ENCODE measurements at places on chromosomes 2 and 18.

GRCh38 chr2:100955226-100955625 is 46.9 kb upstream of the RPL31 start:
- DNase-seq = no peak

- DNase-seq = no peak
These were observed 13.0 kb downstream of the SDC1 start for GRCh38 chr2:20211860-20212458.

DNA sequence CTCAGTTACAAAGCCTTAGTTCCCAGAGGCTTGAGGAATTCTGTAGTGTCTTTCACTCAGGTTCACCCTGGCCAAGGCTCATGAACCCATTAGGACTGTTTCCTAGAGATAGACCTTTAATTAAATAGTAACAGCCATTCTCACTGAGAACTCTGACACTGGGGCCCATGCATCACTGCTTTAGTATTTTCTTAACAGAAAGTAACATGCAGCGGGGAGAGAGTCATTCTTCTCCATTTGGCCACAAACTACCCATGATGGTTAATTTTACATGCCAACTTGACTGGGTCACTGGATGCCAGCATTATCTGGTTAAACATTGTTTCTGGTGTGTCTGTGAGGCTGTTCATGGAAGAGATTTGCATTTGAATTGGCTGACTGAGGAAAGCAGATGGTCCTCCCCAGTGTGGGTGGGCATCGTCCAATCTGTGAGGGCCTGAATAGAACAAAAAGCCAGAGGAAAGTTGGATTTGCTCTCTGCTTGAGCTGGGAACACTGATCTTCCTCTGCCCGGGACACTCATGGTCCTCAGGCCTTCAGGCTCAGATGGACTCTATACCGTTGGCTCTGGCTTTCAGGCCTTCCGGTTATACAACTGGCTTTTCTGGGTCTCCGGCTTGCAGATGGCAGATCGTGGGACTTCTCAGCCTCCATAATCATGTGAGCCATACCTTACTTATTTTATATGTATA is 5.6 kb upstream of the CPLX4 start:
- DNase-seq = no peak

DNA sequence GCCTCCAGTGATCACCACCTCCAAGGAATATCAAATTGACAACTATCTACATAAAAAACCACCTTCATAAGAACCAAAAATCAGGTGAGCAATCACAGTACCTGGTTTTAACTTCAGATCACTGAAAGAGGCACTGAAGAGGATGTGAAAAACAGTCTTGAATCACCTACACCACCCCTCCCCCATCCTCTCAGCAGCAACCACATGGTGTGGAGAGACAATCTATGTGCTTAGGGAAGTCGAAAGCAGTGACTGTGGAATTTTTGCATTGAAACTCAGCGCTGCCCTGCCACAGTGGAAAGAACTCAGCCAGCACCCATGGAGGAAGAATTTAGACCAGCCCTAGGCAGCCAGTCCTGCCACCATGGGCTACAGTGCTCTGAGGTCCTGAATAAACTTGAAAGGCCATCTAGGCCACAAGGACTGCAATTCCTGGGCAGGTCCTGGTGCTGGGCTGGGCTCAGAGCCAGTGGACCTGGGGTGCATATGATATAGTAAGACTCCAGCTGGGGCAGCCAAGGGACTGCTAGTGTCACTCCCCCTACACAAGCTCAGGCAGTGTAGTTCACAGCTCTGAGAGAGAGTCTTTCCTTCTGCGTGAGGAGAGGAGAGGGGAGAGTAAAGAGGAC is 75.6 kb downstream of the ATL2 start:
- no peak for DNase-seq

DNA sequence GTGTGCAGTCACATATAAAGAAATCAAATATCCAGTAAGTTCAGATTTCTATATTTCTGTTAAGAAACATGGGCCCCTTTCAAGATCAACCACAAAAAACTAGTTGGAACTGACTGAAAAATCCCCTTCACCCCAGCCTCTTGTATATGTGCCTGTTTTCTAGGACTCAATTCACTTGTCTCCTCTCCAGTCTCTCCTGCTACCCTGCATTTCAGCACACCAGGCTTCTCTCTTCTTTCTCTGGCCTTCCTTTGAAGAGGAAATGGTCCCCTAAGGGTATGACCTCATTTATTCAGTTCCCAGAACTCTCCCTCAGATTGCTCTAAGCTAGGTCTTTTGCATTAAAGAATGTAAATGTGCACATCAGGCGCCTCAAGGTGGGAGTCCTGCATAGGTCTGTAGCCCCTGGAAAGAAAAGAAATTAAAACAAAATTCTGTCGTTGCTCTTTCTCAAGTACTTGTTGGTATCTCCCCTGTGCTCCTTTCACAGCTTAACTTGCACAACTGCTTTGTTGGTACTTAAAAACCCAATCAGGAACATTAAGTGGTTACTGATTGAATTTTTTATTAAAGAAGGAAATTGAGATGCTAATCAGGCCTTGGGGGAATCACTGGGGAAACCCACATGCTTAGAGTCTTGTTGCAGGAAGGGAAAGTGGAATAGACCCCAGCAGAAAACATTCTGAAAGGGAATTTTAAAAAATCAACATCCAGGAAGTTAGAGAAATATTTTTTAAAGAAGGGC is 278.4 kb downstream of the AGPS start:
- DNase-seq = no peak

- no peak for DNase-seq
These were observed 266.3 kb downstream of the TWIST2 start for GRCh38 chr2:239114119-239114581.

- DNase-seq = peak; percentile 19
These were observed 127.6 kb upstream of the TWIST2 start for GRCh38 chr2:238720232-238720672.
